ENCODE measurements at places on chromosomes 2 and 18.

GRCh38 chr2:11131166-11131920 lies 23.9 kb upstream of the SLC66A3 start:
- DNase-seq: no peak

- DNase-seq: no peak
Observed at GRCh38 chr2:214126135-214126534, 284.7 kb upstream of the VWC2L start.

- no peak for DNase-seq
Observed at GRCh38 chr2:27573452-27573851, 9.4 kb upstream of the ZNF512 start.

DNA sequence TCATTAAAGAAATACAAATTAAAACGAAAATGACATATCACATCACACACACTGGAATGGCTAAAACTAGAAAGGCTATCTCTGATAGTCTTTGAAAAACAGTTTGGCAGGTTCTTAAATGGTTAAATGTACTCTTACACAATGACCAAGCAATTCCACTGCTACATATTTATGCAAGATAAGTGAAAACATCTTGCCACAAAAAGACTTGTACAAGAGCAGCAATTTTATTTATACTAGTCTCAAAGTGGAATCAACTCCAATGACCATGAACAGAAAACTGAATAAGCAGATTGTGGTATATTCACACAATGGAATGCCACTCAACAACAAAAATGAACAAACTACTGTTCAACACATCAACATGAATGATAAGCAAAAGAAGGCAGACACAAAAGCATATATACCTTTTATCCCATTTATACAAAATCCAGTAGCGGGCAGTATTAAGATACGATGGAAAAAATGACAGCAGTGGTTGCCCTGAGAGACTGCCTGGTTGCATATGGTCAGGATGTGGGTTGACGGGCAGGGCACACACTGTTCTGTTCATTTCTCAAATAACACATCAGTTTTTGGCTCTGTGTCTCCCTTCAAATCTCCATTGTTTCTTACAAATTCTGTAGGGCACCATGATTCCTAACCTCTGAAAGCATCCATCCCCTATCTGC lies 25.4 kb downstream of the SP100 start:
- peak; percentile 20 for DNase-seq

GRCh38 chr2:62854600-62855514 lies 149.3 kb downstream of the EHBP1 start:
- DNase-seq: no peak

Measured in stimulated activated CD4-positive, alpha-beta T cell treated with anti-CD3 and anti-CD28 coated beads, Interleukin-1b, Interleukin-23, amount 100 ng/mL, for 4 hours (primary cell).